ENCODE measurements at places on chromosomes 12 and 14.

DNA sequence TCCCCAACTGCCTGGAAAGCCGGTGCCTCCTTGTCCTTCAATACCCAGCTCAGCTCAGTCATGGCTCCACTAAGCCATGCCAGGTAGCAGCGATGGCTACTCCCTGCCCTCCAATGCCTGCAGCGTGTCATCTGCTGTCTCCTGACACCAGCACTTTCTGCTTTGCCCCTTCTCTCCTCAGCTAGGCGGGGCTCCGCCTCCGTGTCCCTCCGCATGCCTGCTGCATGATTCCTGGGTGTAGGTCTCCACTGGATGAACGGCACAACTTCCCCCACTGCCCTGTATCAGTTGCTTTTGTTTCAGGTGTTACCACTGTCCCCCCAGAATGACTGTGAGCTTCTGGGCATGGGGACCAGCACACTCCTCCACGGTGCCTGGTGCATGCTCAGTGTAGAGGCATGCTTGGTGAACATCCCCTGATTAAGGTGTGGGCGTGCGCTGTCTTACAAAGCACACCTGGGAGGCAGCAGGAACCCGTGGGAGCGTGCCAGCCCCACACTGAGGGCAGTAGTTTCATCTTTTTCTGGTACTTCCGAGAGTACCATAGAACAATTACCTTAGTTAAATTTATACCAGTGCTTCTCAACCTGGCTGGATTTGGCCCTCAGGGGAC is 179.4 kb upstream of the PRMT8 start:
- DNase-seq: peak; percentile 47

DNA sequence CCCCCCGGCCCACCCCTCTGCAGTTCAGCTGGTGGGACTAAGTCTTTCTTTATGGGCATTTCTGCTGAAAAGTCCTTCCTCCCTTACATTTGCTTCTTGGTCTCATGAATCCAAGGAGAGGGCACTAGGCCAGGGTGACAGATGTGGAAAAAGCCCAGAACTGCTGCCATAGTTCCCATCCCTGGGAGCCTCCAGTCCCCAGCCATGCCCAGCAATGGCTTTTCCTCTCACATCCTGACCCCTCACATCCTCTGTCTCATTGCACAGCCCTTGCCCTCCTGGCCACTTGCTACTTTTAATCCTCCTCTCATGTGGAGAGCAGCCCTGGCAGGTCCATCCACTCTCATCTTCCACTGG is 122.5 kb downstream of the ZFP36L1 start:
- no peak for DNase-seq

DNA sequence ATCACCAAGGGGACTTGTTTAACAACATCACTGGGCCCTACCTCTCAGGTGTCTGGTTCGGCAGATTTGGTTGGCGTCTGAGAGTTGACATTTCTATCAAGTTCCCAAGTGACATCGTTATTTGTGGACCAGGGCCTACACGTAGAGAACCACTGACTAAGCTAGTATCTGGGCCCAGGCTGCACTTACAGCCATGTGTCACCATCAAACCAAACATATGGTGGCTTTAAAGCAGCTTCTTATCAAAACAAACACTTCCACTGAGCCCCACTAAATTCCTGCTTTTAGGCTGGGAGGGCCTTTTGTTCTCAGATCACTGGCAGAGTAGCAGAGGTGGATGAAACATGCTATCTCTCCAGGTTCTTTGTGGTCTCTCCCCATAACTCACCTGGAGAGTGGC is 220.5 kb downstream of the PELI2 start:
- no peak for DNase-seq

GRCh38 chr14:57981817-57982560 is 116.1 kb upstream of the SLC35F4 start:
- DNase-seq: peak; percentile 52

DNA sequence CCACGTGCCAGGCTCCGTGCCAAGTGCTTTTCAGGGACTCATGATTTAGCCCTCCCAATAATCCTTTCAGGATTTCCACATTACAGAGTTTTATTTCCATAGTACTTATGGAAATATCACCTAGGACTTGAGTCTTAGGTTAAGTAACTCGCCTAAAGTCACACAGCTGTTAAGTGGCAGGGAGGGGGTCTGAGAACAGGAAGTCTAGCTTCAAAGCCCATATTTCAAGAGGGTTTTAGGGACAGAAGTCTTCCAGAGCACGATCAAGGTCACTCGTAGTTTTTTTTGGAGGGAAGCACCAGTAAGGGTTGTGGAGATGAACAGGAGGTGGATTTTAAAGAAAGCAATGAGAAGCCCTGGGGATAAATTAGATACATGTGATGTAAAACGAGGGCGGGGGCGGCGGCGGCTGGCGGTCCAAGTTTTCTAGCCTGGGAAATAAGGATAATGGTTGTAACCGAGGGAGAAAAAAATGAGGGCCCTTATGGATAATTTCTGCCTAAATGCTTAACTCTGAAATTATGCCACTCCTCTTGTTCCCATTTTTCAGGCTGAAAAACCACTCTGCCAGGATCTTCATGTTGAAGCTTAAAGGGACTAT is 192.6 kb upstream of the FOXN3 start:
- no peak for DNase-seq

DNA sequence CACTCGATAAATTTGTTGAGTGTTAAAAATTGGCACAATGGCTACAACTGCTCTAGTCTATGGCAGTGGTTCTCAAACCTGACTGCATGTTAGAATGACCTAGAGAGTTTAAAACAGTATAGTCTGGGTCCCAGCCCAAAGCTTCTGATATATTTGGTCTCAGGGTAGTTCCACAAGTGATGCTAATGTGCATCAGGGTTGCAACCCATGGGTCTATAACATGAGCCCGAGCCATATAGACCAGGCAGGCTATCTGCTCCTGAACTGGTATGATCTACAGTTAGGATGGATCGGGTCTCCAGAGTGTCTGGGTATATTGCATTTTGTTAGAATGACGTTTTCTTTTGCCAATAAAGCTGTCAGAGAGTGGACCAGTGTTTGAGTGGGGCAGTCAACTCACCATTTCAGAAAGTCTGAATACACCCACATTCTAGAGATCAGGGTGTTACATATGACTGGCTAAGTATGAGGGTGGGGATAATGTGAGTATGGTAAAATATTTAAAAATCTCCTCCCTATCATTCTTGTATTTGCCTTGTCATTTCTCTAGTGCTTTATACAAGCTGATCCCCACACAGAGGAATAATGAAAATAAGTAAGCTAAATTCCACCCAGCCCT is 80.9 kb downstream of the FRMD6 start:
- no peak for DNase-seq

GRCh38 chr14:38065106-38065762 is 142.5 kb upstream of the SSTR1 start:
- no peak for DNase-seq

GRCh38 chr14:50839691-50840090 is 8.7 kb upstream of the NIN start:
- no peak for DNase-seq

DNA sequence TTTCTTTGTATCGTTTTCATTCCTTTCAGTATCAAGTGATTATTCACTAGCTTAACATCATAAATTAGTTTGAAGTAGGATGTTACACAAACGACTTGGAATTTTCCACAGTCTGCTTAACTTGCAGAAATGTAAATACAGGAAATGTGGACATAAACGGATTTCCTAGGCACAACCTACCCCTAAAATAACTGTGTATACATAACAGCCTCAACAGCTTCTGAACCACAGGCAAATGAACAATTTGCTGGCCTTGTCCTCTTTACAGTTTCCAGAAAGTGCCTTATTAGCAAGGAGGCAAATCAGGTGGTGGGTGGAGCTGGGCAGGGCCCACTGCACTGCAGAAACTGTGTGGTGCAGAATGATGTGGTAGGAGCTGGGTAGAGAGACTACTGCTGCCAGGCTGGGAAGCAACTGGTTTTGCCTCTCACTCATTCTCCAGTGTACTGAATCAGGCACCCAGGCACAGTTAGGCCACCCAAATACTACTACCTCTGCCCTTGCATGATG is 14.1 kb downstream of the DRAM1 start:
- DNase-seq: no peak

GRCh38 chr12:20028033-20028432 is 340.3 kb upstream of the PDE3A start:
- no peak for DNase-seq

DNA sequence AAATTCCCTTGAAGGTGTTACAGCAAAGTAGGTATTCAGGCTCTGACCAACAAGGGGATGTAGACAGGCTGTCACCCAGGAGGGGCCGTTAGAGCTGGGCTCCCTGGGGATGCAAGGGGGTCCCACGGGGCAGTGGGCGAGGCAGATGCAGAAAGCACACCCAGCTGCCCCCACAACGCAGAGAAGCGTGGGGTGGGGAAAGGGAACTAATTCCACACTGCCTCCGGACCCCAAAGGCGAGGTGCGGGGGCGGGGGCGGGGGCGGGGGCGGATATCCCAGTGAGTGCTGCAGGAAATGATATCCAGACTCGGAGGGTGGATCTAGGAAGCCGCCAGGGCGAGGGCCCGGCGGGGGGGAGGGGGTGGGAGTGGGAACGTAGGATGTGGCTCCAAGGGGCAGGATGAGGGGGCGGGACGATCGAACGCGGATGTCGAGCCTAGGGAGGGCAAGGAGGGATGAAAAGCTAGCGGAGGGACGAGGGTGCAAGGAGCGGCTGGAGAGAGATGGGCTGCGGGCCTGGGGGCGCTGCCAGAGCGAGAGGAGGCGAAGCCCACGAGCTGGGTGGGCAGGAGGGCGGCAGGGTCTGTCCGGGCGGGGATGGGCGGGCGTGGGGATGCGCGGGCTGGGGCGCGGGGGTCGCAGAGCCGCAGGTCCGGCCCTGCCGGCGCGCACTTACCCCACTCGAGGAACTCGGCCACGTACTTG is 874 bp downstream of the CDC42BPB start:
- DNase-seq: peak; percentile 64

- DNase-seq: peak; percentile 63
Measured at GRCh38 chr14:54727929-54728328, 161.0 kb downstream of the SAMD4A start.

- DNase-seq: no peak
Measured at GRCh38 chr12:9065607-9065856, 50.2 kb downstream of the A2M start.

DNA sequence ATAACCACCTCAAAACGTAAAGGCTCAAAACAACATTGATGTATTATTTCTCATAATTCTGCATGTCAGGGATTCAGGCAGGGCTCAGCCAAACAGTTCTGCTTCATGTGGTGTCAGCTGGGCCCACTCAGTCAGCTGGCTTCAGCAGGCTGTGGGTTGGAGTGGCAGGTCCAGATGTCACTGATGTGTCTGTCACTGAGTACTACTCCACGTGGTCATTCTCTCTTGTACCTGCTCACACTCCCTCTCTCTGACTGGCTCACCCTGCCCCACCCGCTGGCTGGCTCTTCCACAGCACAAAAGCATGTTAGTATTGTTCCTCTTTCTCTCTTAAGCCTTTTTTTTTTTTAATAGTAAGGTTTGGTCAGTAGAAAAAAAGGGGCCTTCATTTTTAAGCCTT is 182.4 kb downstream of the DICER1 start:
- DNase-seq: peak; percentile 65

DNA sequence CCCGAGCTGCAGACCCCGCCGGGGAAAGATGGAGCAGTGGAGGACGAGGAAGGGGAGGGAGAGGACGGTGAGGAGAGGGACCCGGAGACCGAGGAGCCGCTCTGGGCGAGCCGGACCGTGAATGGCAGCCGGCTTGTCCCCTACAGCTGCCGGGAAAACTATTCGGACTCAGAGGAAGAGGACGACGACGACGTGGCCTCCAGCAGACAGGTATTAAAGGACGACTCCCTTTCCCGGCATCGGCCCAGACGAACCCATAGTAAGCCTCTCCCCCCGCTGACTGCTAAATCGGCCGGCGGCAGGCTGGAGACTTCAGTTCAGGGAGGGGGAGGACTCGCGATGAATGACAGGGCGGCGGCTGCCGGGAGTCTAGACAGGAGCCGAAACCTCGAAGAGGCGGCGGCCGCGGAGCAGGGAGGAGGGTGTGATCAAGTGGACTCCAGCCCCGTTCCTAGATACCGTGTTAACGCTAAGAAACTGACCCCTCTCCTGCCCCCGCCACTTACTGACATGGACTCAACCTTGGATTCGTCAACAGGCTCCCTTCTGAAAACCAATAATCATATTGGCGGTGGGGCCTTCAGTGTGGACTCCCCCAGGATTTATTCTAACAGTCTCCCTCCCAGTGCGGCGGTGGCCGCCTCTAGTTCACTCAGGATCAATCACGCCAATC is 962 bp downstream of the LEMD3 start:
- DNase-seq: peak; percentile 69

DNA sequence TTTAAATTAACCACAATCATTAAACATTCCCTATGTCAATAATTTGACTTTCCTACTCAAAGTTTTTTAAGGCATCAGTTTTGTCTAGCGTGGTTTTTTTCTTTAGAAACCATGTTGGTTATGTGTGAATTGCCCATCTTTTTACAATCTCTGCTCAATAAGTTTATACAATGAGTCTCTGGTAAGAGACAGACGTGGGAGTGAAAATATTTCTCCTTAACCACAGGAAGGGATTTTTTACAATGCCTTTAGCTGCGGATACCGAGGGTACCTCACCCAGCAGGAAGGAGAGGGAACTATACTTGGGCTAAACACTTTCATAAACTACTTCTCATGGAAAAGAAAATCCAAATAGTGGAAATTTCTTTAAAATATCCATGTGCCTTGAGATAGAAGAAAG is 191.4 kb upstream of the BCL2L14 start:
- no peak for DNase-seq

- no peak for DNase-seq
Measured at GRCh38 chr14:68113343-68113930, 293.9 kb downstream of the RAD51B start.

DNA sequence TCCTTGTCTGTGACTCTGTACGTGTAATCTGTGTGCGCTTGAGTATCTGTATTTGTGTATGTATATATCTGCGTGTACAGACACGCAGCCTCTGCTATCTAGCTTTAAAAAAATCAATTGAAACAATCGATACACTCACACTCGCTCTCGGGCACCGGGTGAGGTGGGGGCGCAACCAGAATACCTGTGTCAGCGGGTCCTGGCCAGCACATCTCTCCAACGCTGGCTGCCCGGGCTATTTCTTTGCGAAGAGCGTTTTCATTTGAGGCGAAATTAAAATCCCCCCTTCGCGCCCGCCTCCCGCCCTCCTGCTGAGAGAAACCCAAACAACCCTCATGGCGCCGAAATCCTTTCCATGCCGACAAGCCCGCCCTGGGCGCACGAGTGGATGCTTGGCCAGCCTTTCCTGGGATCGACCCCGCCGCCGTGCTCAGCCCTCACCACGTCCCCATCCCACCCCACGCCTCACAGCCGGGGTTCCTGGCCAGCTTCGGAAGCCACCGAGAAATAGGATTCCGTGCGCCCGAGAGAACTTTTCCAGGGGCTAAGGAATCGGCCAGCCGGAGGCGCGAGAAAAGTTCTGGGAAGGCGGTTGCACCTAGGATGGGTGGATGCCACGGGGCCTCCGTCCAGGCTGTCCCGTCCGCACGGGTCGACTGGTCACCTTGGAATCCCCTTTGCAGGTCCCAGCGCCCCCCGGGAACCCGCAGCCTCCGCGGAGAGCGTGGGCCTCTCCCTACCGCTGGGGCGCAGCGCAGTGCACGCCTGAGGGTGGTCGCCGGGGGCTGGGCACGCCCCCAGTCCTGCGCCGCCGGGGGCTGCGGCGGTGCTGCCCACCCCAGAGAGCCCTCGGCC is 1.0 kb downstream of the ZDHHC22 start:
- no peak for DNase-seq

- no peak for DNase-seq
Measured at GRCh38 chr12:92030618-92031017, 115.0 kb downstream of the BTG1 start.

GRCh38 chr12:9870286-9870866 is 1.2 kb upstream of the CLEC2B start:
- DNase-seq: no peak
